ENCODE measurements at places on chromosomes 12 and 14.

DNA sequence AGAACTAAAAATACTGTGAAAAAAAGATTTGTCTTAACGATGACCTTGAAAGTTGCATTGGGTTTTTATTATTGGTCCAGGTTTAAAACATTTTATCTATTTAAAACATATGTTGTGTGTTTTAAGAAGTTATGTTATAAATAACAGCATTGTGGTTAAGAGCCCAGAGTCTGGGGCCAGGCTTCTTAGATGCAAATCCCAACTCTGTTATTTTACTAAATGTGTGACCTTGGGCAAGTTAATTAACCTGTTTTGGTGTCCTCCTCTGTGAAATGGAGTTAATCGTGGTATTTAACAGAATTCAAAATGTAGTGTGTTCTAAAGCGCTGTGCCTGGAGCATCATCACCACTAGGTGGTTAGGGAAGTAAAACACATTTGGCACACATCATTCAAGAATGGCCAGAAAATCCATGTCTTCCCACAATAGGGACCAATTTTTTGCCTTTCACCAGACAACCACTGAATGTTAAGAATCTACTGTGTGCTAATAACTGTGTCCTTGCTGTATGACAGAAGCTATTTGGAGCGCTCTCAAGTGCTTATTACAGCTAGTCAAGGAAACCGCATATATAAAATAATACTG is 133.3 kb downstream of the MON2 start:
- DNase-seq = no peak

DNA sequence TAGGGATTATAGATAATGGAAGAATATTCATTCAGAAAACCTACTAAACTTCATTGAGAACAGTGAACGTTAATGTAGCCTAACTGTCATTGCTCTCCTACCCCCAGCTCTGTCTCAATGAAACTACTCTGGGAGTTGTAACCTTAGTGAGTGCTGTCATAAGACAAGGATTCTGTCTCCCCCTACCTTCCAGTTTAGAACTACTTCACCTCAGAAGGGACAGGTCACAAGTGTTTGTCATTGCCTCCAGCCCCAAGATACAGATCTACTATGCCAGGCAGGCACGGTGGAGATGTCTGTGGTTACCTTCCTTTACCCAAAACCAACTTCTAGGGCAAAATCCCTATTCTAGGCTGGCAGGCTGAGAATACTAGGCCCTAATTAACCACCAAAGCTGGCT is 833.1 kb upstream of the SEL1L start:
- no peak for DNase-seq

- DNase-seq = no peak
These were observed 91.9 kb downstream of the DICER1 start for GRCh38 chr14:95065411-95065810.

GRCh38 chr14:101025131-101025530 is 121.6 kb upstream of the RTL1 start:
- no peak for DNase-seq

DNA sequence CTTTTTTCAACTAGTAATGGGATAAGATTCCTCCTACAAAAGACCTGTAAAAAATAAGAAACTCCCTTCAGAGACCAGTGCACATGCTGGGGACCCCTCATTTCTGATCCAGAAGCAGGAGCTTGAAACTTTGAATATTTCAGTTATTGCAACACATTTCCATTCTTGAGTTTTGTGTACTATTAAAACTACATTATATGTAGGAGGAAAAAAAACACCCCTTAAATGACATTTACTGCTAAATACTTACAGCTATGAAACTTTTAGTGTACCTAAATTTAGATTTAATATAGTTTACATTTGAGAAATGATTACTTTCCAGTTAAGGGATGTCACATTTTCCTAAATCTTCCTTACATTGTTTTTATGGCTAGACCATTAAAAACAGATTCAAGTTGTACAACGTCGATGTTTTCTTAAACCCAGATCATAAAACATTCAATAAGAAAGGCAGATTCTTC is 4.1 kb downstream of the LRIG3 start:
- DNase-seq = no peak

- DNase-seq = no peak
These were observed 2.6 kb downstream of the TESC start for GRCh38 chr12:117096501-117097042.

DNA sequence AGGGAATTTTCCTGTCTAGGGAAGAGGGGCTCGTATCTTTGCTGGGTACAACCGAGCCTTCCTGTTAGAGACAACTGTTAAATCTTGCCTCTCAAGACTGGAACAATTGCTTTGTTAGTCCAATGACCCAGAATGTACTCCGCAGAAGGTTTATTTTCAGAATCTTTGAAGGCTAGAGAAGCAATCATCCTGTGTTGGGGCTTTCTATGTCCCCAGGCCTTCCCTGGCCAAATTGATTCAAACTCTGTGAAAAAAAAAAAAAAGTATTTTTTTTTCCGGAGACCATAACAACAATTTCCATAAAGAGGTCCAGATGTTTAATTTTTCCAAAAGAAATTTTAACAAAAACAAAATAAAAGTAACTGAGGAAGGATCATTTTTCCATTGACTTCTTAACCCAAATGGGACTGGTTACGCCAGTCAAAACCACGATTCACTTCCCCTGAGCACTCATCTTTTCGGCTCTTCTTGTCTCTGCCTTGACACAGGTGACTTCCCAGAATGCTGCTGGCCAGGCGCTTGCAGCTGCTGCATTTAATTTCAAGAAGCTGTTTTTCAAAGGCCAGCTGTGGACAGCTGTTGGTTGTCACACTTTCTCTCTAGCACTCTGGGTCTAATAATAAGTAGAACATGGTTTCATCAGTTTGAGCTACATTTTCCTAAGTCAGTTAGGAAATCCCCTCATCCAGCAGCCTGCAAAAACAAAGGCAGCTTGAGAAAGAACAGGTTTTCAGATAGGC is 81.6 kb upstream of the MANSC4 start:
- no peak for DNase-seq

All from RCC 7860 (cell line).